ENCODE measurements at places on chromosomes 6 and 20.

- DNase-seq: peak; percentile 79
These were observed 144.8 kb downstream of the PDSS2 start for GRCh38 chr6:107314531-107314939.

DNA sequence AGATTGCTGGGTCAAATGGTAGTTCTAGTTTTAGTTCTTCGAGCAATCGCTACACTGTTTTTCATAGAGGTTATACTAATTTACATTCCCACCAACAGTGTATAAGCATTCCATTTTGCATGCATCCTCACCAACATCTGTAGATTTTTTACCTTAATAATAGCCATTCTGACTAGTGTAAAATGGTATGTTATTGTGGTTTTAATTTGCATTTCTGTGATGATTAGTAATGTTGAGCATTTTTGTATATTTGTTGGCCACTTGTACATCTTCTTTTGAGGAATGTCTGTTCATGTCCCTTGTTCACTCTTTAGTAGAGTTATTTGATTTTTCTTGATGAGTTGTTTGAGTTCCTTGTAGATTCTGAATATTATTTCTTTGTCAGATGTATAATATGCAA, 236.2 kb downstream of the GRM1 start:
- no peak for DNase-seq

- DNase-seq: no peak
These were observed 97.9 kb downstream of the MAFB start for GRCh38 chr20:40591119-40591518.

DNA sequence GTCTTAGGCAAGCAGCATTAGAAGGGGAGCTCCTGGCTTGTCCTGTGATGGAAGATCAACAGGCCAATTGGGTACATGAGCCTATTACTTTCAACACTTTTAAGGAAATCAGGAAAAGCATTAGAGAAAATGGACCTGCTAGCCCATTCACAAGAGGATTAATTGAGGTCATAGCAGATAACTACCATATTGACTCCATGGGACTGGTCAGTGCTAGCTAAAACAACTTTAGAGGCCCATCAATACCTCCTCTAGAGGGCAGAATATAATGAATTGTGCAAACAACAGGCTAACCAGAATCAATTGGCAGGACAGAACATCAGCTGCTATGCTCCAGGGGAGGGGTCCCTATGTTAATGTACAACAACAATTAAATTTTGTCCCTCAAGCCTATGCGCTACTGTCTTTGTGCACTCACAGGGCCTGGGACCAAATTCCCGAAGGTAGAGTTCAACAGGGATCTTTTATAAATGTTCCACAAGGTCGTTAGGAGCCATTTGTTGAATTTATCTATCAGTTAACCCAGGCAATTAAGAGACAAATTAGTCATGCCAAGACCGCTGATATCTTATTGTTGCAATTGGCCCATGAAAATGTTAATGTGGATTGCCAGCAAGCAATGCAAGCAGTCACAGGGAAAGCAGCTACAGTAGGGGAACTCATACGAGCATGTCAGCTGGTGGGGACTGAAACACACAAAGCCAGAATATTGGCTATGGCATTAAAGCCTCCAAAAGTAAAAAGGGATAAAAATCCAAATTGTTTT, 106.6 kb upstream of the BTN3A2 start:
- DNase-seq: no peak

DNA sequence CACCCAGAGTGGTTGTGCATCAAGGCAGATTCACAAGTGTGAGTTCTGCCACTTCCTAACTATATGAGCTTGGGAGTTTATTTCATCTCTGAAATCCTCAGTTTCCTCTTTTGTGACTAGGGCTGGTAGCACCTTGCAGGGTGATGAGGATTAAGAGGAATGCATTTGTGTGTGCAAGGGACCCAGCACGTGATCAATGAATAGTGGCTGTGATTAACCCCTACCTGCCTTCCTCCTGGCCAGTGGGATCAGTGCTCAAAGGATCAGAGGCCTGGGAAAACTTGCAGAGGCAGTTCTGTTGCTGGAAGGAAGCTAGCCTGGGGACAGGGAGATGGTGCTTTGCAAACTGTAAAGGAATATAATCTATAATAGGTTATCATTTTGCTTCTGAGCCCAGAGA, 7.3 kb downstream of the SDC4 start:
- no peak for DNase-seq

DNA sequence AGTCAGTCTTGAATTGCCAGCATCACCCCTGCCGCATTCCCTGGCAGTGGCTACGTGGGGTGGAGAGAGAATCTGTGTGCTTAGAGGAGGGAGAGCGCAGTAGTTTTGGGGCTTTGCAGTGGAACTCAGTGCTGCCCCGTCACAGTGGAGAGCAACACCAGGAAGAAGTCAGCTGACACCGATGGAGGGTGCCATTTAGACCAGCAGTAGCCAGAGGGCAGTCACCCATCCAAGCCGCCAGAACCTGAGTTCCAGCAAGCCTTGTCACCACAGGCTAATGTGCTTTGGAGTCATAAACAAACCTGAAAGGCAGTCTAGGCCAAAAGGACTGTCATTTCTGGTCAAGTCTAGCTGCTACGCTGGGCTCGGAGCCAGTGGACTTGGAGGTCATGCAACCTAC, 22.0 kb upstream of the PERP start:
- DNase-seq: no peak

- DNase-seq: no peak
These were observed 16.6 kb upstream of the TRIM27 start for GRCh38 chr6:28940294-28940857.

- no peak for DNase-seq
These were observed 94.5 kb upstream of the F13A1 start for GRCh38 chr6:6414931-6415330.

- no peak for DNase-seq
These were observed 36.4 kb downstream of the DLGAP4 start for GRCh38 chr20:36342331-36343120.

GRCh38 chr20:48816282-48817205, 11.3 kb downstream of the PREX1 start:
- DNase-seq: no peak

- DNase-seq: no peak
These were observed 131.9 kb downstream of the ERMARD start for GRCh38 chr6:169883316-169883715.

DNA sequence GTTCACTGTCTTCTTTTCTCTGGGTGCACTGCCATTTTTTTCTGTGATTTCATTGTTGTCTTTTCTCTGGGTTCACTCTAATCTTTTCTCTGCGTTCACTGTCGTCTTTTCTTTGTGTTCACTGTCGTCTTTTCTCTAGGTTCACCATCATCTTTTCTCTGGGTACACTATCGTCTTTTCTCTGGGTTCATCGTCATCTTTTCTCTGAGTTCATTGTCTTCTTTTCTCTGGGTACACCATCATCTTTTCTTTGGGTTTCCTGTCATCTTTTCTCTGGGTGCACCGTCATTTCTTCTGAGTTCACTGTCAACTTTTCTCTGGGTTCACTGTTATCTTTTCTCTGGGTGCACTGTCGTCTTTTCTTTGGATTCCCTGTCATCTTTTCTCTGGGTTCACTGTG, 137.6 kb upstream of the MAP3K4 start:
- no peak for DNase-seq

DNA sequence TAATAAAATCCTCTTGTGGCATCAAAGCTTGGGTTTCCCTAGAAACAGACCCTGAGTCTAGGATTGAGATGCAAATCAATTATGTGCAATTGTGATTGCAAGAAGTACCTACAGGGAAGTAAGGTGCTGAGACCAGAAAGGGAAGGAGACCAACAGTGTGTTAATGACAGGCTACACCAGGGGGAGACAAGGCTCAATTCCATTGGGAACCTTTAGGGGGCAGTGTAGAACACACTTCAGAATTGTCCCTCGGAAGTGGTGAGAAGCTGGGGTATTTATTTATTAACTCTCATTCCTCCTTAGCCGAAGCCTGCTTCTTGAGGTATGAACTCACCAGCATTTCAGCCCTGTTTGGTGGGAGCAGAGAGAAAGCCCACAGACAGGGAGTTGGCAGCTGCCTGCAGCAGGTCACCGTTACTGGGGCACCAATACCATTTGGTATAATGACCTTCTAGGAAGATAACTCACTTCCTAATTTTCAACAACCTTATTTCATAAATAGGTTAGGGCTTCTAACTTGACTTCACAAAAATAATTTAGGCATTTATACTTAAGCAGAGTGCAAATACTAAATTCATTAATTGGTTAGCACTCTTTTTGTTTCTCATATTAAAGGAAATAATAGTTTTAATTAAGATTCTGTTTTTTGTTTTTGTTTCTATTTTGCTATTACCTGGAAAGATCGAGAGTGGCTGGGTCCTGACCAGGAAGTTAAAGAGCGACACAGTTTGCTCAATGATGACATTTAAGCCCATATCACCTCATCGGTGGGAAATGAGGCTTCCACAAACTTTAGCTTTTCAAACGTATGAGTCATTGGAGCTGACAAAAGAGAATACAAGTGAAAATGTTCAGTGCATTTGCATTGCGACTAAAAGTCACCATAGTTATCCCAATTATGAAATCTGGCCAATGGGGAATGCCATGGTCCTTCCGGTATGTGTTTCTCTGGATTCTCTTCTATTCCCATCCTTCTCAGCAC, 94.8 kb downstream of the BTBD3 start:
- no peak for DNase-seq

DNA sequence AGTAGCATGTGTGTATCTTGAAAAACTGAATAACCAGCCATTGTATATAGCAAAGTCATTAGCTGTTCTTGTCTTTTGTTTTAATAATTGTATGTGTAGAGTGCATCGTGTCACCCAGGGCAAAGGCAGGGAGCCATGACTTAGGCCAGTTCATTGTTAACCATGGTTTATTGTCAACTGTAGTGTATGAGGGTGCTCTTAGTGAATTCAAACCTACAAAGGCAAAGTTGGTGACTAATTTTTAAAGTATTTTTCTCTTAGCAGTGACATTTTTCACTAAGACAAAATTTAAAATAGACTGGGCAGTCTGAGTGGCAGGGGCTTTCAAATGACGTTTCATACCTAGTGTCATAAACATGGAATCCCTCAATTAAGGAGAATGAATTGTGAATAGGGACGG, 79.0 kb downstream of the TULP4 start:
- no peak for DNase-seq

- peak; percentile 81 for DNase-seq
These were observed 14.2 kb downstream of the FIG4 start for GRCh38 chr6:109705258-109705657.
